Adipose tissue (tissue), 3 donors: ENCODE measurements at places on chromosomes 12 and 14. TPM values are rescaled to one million over a fixed set of nuclear protein-coding genes. Genes with fewer than 3 reads are reported as not detected.

ERC1 gene
- polyA plus RNA-seq = 12.8 TPM

BMP4 gene
- 2.3 TPM for polyA plus RNA-seq

TTC6 gene
- not detected for polyA plus RNA-seq

FAM186B gene
- 1.7 TPM for polyA plus RNA-seq

AKAP5 gene
- 0.06 TPM for polyA plus RNA-seq

CLEC4D gene
- polyA plus RNA-seq = 2.7 TPM

TBC1D30 gene
- 2.5 TPM for polyA plus RNA-seq

PCED1B gene
- 2.7 TPM for polyA plus RNA-seq
